Esophagus mucosa (tissue), 1 donor: ENCODE measurements at places on chromosomes 13 and 19. TPM values are rescaled to one million over a fixed set of nuclear protein-coding genes. Genes with fewer than 3 reads are reported as not detected.

- ATAC-seq: no peak
Observed at GRCh38 chr19:23070353-23071146, 46.3 kb upstream of the ZNF730 start.

The KLK14 gene
- 0.68 TPM for total RNA-seq

The ATXN8OS gene
- total RNA-seq: not detected

- peak; percentile 64 for ATAC-seq
Observed at GRCh38 chr13:41231786-41232185, 31.6 kb downstream of the MTRF1 start.
